NCI-H460 (cell line): ENCODE measurements at places on chromosomes 2 and 18. TPM values are rescaled to one million over a fixed set of nuclear protein-coding genes. Genes with fewer than 3 reads are reported as not detected.

The ALPP gene
- total RNA-seq = not detected in 2 replicates

The NETO1 gene
- not detected in 2 replicates for total RNA-seq

DNA sequence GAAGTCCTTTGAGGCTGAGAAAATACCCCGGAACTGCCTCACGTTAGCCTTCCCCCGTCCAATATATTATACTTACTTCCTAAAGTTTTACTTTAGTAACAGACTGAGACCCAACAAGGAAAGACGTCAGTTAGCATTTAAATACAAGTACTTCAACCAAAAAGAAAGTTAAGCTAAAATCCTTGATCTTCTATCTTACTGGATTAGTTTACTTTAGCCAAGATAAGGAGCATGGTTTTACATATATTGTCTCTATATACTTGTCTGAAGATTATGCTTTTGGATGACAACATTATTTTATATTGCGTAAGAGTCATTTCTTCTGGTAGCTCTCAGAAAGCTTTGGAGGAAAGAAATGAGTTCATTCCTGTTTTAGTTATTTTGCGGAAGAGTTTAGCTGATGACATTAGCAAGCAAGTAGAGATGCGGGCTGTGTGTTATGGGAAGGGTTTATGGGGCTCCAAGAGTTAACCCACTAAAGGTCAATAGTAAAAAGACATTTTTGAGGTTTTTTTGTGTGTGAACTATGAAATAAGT is 532.9 kb downstream of the ZNF516 start:
- DNase-seq = no peak

The DUSP28 gene
- 4.7 and 4.9 TPM in 2 replicates for total RNA-seq

- DNase-seq = no peak
Measured at GRCh38 chr2:118091631-118092030, 3.4 kb downstream of the INSIG2 start.

GRCh38 chr2:10776231-10776977 is 36.2 kb downstream of the PDIA6 start:
- DNase-seq = no peak

GRCh38 chr2:238988752-238989151 is 140.9 kb downstream of the TWIST2 start:
- DNase-seq = no peak

DNA sequence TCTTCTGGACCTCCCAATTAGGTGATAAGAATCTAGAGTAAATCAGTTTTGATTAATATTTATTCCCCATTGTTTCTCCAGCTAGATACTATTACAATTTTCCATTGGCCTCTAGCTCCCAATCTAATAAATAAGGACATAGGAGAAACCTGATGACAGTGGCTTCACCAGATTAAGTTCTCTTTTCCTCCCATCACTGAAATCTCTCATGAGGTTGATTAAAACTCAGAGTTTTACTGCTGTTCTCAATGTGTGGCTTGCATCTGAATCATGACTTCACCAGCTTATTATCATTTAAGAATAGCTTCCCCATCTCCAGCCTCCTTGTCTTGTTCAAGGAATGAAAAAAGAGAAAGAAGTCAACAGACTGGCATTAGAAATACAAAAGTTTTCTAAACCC is 3.9 kb upstream of the CCDC102B start:
- DNase-seq = no peak

The SRD5A2 gene
- total RNA-seq = 0.05 TPM in 1 of 2 replicates, not detected in the other

- no peak for DNase-seq
Measured at GRCh38 chr18:37508207-37508606, 57.4 kb downstream of the CELF4 start.

- no peak for DNase-seq
Measured at GRCh38 chr2:11710210-11710609, 36.2 kb upstream of the LPIN1 start.

GRCh38 chr2:27798948-27799645 is 27.6 kb downstream of the MRPL33 start:
- DNase-seq = peak; percentile 97

- no peak for DNase-seq
Measured at GRCh38 chr18:3262234-3263131, 550 bp downstream of the MYL12B start.

The RGPD8 gene
- total RNA-seq = 3.0 and 3.2 TPM in 2 replicates

DNA sequence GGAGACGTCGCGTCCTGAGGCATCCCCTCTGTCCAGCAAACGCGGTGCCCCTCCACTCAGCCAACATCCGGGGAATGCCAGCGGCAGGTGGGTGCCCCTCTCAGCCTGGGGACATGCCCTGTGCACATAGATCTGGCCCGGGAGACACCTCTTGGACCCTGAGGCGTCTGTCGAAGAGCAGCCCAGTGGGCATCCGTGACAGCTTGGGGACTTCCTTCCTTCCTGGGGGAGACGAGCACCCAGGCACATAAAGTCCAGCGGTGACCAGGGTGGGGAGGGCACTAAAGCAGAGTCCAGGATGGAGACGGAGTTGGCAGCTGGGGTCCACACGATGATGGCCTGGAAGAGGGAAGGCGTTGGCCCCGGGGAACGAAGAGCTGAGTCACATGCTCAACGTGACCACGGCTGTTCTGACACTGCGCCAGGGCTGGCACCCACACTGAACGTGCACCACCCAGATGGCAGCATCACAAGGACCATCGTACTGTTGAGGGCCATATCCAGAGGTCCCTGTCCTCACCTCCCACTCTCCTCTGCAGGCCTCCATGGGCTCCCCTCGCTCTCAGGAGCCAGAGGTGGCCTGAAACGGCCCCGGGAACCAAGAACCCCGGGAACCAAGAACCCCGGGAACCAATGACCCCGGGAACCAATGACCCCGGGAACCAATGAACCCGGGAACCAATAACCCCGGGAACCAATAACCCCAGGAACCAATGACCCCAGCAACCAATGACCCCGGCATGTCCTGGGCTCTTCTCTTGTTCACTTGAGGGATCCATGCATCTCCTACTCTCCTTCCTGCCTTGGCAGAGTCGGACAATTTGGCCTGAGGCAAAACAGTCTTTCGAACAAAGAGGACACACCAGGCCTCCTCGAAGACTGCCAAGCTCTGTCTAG is 22.6 kb downstream of the HDAC4 start:
- DNase-seq = no peak

- DNase-seq = no peak
Measured at GRCh38 chr2:25388491-25388890, 46.8 kb upstream of the DNMT3A start.

DNA sequence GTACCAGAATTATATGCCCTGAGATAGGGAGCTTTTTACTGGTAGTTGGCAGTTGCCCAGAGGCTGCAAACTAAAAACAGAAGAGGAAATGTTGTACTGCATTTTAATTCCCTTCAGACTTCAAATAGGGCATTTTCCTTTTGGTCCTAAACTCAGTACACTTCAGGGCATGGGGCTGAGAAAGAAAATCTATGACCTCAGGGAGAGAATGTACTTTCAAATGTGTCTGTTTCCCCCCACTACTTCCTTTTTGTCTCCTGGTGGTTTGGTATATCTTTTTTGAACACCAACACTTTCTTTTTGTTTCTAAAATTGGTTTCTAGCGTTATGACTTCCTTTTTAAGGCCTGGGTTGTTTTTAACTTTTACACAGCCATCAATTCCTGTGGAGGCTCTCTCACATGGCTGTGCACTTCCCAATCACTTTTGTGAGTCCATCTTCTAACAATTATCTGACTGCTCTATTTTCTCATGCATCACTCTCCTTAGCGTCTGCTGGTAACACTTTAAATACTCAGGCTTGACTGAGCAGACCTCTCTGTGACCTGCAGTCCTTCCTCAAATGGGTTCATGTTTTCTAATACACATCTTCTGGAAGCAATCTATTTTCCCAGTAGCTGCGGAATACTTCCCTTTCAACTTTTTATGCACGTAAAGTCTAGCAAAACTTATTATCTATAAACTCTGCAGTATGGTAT is 596.0 kb downstream of the LRP1B start:
- no peak for DNase-seq

The HIBCH gene
- total RNA-seq = 10.0 and 12.4 TPM in 2 replicates

DNA sequence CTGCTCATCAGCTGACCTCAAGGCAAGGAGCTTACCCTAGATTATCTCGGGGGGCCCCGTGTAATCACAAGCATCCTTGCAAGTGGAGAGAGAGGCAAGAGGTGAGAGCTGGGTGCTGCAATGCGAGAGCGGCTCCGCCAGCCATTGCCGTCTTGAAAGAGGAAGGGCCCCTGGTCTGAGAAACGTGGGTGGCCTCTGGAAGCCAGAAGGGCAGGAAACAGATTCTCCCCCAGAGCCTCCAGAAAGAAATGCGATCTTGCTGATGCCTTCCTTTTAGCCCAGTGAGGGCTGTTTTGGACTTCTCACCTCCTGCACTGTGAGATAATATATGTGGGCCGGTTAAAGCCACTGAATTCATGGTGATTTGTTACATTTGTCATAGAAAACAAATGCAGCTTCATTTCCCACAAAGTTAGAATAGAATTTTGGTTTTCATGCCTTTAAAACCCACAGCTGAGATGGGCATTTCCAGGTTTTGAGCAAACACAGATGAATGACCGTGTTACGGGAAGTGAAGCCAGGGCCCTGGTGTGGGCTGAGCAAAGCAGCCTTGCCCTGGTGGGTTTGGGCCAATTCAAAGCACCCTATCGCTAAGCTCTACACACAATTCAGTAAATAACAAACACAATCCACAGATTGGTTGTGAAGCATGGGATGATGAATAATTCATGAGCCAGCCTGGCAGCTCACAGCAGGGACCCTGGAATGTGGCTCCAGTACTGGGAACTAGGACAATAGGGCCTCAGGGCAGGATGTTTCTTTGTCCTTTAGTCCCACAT is 319.9 kb upstream of the HS6ST1 start:
- DNase-seq = no peak

The KLHL41 gene
- total RNA-seq = not detected in 2 replicates

The CD28 gene
- total RNA-seq = 0.06 TPM in 1 of 2 replicates, not detected in the other

GRCh38 chr2:25537526-25537925 is 135.9 kb downstream of the DTNB start:
- DNase-seq = peak; percentile 26

- peak; percentile 4 for DNase-seq
Measured at GRCh38 chr2:71748227-71748626, 294.9 kb downstream of the DYSF start.

- no peak for DNase-seq
Measured at GRCh38 chr2:196075196-196075595, 6.6 kb upstream of the DNAH7 start.

GRCh38 chr2:192035731-192036442 is 158.8 kb downstream of the TMEFF2 start:
- DNase-seq = no peak

The IL36RN gene
- not detected in 2 replicates for total RNA-seq

DNA sequence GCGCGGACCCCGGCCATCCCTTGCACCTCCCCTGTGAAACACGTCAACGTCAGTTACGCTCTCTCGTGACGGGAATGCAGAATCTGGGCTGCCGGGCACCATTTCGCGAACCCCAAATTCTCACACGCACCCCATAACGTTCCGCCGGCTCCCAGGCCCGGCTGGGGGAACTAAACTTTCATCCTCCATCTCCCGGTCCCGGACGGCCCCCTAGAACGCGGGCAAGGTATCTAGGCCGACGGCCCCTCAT is 544 bp downstream of the DNAJC27 start:
- DNase-seq = no peak

DNA sequence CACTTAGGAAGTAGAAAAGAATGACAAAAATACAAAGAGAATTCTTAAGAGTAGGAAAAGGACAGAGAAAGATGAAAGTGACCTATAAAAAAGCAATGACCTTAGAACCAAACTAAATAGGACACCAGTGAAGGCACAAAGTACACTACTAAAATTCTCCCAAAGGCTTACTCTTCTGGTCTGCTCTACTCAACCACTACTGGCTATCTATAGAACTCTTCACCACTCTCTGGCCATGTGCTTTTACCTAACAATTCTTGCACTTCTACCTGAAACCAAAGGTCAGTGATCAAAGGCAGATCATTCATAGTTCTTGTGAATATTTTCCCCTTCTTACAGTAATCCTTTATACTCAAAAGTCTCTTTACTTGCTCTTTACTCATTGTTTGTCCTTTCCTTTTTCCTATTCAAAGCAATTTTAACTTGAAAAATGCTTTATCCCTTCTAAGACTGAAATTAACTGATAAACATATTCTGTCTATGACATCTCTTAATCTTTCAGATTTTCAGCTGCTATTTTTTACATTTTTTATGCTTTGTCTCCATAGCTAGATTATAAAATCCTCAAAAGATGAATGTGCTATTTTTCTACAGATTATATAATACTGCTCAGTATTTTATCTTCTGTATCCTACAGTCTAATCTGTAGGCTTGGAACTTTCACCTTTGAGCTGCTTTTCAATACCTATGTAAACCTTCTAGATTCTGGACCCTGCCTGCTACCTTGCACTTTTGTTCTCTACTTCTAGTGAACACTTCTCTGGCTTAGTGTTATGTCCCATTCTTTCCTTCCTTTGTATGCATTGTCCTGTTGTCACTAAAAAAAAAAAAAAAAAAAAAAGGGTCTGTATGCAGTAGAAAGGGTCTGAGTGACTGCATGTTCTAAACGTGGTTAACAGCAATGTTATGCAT is 64.6 kb downstream of the NCKAP1 start:
- no peak for DNase-seq

- no peak for DNase-seq
Measured at GRCh38 chr2:241926541-241927311, 57.2 kb downstream of the RTP5 start.

DNA sequence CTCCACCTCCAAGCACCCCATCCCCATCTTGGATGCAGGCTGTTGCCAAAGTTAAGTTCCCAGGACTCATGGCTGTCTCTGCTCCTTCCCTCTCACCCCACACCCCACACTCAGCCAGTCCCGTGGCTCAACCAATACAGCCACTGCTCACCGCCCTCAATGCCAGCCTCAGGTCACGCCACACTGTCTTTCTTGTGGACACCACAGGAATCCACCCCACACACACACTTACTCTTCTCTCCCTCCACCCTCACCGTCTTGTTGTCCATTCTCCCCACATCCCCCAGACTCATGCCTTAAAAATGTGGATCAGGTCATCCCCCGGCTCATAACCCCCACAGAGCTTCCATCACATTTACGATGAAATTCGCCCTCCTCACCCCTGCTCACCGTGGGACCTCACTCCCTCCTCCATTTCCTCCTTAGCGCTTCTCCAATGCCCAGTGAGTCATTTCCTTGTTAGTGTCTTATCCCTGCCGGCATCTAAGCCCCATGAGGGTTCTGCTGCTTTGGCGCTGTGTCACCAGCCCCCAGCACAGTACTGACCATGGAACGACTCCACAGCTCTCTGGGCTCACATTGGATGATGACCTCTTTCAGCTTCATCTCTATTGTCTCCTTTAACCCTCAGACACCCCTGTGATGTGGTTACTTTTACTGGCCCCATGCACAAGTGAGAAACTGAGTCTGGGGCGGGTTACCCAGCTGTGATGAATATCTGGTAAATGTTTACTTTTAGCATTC is 13.8 kb downstream of the MLPH start:
- DNase-seq = peak; percentile 94

- no peak for DNase-seq
Measured at GRCh38 chr2:140504601-140505000, 1626.2 kb downstream of the LRP1B start.

The PDE11A gene
- total RNA-seq = 0.07 TPM in 1 of 2 replicates, not detected in the other

GRCh38 chr18:77366720-77367641 is 117.3 kb downstream of the GALR1 start:
- DNase-seq = no peak

DNA sequence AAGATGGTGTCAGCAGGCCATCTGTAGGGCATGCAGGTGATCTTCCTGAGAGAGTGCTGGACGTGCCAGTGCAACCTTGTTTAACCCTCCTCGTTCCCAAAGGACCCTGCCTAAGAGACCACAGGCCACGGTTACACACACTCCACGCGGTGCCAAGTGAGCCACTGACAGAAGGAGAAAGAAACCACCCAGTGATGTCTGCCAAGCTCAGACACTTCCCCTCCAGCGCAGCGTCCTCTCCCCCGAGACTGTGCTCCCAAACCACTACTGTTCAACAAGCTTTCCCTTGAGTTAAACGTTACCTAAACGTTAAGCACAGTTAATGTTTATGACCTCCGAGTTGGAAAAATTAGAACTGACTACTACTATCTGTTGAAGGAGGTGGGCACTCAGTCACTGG is 119.1 kb upstream of the NCK2 start:
- no peak for DNase-seq
